ENCODE measurements at places on chromosomes 2 and 18. TPM values are rescaled to one million over a fixed set of nuclear protein-coding genes. Genes with fewer than 3 reads are reported as not detected.

The C2orf74 gene
- 13.0 TPM for total RNA-seq

The ATF2 gene
- 33.7 TPM for total RNA-seq

The CPO gene
- total RNA-seq: not detected

The ARHGAP28 gene
- 0.05 TPM for total RNA-seq
